ENCODE measurements at places on chromosomes 7 and 10.

DNA sequence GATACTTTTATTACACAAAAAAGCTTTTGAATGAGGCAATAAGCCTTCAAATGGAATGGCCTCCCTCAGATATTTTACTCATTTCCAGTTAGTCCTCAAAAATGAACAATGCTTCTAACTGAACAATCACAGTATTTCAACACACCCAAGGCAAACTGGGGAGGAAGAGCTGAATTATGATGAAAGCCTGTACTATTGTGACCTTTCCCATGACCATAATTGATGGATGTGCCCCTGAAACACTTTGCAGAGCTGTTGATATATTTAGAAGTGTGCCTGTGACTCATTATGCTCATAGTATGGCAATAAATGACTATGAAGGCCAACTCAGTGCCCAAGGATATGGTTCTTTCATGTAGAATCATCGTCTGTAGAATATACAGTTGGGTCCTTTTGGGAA, 248.1 kb downstream of the AHR start:
- no peak for DNase-seq

- no peak for DNase-seq
Measured at GRCh38 chr7:94634502-94634901, 21.4 kb downstream of the SGCE start.

GRCh38 chr10:126702181-126702580, 31.7 kb upstream of the C10orf90 start:
- no peak for DNase-seq

- DNase-seq = no peak
Measured at GRCh38 chr10:33208166-33208565, 126.3 kb downstream of the NRP1 start.

DNA sequence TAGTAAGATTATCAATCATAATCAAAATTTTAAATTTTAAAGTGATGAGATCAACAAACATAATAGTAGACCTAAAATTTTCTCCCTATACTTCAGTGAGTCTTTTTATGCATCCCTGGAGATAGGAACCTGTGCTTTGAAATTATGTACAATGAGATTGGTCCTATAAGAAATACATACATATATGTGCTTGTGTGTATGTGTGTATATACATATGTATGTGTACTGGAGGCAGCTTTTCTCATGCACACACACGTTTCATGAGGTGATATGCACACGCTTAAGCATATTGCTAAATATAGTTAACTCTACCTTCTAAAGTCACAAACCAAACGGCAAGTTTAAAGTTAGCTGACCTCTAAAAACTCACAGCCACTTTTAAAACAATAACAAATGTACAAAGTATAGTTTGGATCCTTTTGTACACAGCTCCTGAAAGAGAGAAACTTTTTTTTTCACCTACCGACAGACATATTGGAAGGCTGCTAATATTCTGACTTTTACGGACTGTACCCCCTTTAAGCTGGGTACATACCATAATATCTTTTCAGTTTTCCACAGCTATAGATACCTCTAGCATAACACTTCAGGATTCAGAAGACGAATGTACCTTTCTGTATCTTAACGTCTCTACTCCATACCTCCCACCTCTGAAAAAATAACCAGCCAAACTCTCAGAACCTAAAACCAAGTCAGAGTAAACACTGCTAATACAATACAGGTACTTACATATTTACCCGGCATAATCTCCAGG, 3.3 kb downstream of the ITGB1 start:
- no peak for DNase-seq

- DNase-seq = no peak
Measured at GRCh38 chr7:46532571-46532970, 611.5 kb upstream of the IGFBP3 start.

GRCh38 chr7:16204953-16205352, 216.4 kb downstream of the CRPPA start:
- no peak for DNase-seq
